ENCODE measurements at places on chromosomes 16 and 17.

DNA sequence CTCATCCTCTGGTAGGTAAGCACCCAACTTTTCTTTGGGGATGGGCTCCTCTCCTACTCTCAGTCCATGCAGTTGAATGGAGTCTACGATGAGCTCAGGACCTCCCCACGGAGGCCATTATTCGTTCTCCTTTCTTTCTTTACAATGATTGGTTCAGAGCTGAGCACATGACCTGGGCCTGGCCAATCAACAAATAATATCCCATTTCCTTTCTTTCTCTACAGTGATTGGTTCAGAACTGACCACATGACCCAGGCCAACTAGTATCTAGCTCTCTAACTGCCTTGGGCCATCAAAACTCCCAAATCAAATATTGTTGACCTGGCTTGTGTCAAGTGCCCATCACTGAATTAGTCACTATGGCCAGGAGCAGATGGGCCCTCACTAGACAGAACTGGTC, 129.2 kb downstream of the USP31 start:
- DNase-seq: no peak

- no peak for DNase-seq
These were observed 44.0 kb downstream of the SOST start for GRCh38 chr17:43714465-43715149.

DNA sequence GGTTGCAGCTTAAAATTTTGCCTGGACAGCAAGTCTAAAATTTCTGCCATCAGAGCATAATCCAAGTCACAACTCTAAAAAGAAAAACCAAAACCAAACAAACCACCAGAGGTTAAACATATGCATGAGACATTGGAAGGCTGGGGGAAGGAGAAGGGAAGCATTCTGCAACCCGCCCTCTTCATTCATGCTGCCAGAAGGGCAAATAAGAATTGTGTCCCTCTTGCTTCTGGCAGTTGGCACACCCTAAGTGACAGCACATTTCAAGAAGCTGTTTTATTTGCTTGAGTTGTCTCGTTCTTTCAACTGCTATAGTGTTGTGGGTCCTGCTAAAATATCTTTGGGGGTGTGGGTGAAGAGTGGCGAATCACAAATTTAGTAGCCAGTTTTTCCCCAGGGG, 99.6 kb downstream of the SKAP1 start:
- no peak for DNase-seq

DNA sequence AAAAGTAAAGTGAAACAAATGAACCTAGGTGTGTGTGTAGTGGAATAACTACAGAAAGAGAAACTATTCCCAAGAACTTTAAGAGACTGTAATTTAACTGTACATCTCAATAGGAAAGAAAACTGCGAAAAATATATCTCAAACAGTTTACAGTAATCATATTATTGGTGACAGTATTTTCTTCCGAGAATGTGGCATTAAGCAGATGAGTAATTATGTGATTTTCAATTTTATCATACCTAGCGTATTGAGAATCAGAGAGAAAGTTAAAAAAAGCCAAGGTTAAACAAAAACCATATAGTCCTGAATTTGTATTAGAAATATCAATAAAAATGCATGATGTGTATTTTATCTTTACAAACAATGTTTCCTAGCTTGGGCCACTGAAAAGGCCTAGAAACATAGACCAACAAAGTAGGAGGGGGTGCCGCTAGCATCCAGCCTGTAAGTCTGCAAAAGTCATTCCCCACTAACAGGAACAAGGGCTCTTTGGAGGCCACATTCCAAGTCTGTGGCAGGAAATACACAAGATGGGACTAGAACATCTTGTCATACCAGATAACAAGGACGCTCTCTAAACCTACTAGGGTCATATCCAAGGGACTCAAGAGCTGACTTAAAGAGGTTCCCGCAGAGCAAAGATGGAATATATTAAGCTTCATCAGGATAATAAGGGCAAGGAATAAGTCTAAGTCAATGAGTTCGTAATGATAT, 20.5 kb downstream of the RNF157 start:
- DNase-seq: no peak

- no peak for DNase-seq
These were observed 41.0 kb downstream of the PAFAH1B1 start for GRCh38 chr17:2634361-2634960.

DNA sequence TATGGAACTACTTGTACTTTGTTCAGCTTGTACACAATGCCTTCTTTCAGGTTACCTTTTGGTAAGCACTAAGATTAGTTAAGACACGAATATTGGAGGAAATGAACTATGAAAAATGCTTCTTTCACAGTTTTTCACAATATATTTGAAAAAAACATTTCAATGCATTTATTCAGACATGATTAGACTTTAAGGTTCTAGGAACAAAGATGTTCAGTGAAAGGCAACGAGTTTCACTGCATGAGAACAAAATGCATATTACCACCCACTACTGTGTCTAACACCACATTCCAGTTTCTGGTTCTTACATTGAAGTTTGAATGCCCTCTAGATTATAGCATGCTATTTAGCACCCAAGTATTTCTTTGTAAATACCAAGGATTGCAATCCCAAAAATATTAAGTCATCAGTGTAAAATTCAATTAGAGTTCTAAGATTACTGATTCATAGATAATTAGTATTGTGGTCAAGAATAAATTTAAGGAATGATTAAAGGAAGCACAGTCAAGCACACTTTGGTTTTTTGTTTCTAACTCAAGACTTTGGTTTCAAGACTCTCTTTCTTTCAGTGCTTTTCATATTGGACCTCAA, 261.7 kb downstream of the CEP112 start:
- no peak for DNase-seq
